ENCODE measurements at places on chromosomes 11 and 22.

DNA sequence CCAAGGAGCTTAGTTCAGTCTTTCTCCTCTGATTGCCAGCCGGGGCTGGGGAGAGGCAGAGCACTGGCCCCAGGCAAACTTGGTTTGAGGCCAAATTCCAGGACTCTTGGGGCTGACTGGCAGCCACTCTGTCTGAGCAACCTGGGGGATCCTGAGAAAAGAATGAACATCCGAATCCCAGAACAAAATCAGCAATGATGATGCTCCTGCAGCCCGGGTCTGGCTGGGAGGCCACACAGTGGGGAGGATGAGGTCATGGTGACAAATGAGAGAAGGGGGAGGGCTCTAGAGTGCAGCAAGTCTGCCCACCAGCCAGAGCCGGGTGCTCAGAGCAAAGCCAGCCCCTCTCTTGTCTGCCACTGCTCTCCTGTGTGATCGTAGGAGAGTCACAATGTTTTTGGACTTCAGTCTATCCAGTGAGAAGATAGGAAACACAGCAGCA, 71.8 kb upstream of the PAX6 start:
- H3K4me1 ChIP-seq = no peaks in the 10 kb centered on the region
- peaks cover 67% of the 10 kb centered on the region for H3K27me3 ChIP-seq
- no peaks in the 10 kb centered on the region for H3K36me3 ChIP-seq

DNA sequence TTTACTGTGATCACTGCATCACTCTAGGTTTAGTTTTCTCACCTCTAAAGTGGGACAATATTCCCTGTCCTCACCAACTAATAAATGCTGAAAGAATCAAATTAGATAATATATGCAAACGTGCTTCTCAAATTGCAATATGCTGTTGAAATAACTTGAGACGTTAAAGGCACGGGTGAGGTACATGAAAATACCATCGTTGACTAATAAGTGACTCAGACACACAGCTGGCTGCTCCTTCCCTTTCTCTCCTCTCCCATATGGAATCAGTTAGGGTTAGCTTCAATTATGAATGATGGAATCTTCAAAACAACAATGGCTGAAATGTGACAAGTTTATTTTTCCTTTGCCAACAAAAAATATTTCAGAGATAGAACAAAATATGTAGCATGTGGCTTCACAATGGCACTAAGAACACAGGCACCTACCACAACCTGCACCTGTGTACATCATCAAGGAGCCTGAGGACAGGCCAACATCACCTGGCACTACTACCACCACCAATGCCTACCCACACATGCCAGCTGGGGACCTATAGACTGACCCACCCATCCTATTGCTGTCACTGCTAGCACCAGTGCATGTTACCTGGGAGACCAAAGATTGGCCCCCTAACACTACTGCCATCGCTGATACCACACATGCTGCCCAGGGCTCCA, 13.7 kb downstream of the GDPD4 start:
- no peaks in the 10 kb centered on the region for H3K4me1 ChIP-seq
- no peak for DNase-seq
- no peak overlapping the region for H3K4me3 ChIP-seq
- H3K36me3 ChIP-seq = peaks cover 5% of the 10 kb centered on the region
- H3K27me3 ChIP-seq = peaks cover 55% of the 10 kb centered on the region

- DNase-seq = no peak
- no peak overlapping the region for H3K4me3 ChIP-seq
- no peak overlapping the region for H3K27ac ChIP-seq
- peaks cover 58% of the 10 kb centered on the region for H3K4me1 ChIP-seq
These were observed 10.5 kb downstream of the CLPB start for GRCh38 chr11:72423840-72424239.

GRCh38 chr11:2471048-2471803, 26.4 kb downstream of the KCNQ1 start:
- H3K27me3 ChIP-seq = no peaks in the 10 kb centered on the region
- H3K36me3 ChIP-seq = no peaks in the 10 kb centered on the region
- DNase-seq = no peak
- peaks cover 27% of the 10 kb centered on the region for H3K4me1 ChIP-seq
- no peak overlapping the region for H3K27ac ChIP-seq
- H3K4me3 ChIP-seq = no peak overlapping the region

DNA sequence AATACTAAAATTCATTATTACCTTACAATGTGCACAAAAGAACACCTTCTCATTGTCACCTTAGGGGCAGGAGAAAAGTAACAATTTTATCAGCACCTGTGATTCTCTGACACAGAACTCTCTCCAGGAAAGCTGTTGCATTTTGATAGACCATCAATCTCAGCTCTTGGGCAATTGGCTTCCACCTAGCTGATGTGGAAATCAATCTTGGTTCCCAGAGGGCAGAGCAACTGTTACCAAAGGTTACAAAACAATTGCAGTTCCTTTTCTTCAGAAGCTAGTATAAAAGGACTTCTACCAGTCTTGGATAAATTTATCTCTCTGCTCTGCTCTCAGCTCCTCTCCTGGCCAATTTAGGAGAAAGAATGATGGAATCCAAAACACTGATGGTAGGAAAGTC, 157.8 kb upstream of the DDI1 start:
- no peak overlapping the region for H3K27ac ChIP-seq
- no peak for DNase-seq
- H3K4me3 ChIP-seq = no peak overlapping the region
- H3K4me1 ChIP-seq = no peaks in the 10 kb centered on the region
- no peaks in the 10 kb centered on the region for H3K27me3 ChIP-seq
- no peaks in the 10 kb centered on the region for H3K36me3 ChIP-seq

GRCh38 chr22:26553056-26553752, 36.7 kb downstream of the TPST2 start:
- no peaks in the 10 kb centered on the region for H3K27me3 ChIP-seq
- H3K4me3 ChIP-seq = no peak overlapping the region
- peaks cover 12% of the 10 kb centered on the region for H3K4me1 ChIP-seq
- no peak for DNase-seq
- no peak overlapping the region for H3K27ac ChIP-seq

GRCh38 chr11:112511911-112512310, 251.3 kb upstream of the PLET1 start:
- peaks cover 31% of the 10 kb centered on the region for H3K27me3 ChIP-seq
- no peak for DNase-seq
- H3K36me3 ChIP-seq = no peaks in the 10 kb centered on the region
- H3K4me1 ChIP-seq = peaks cover 8% of the 10 kb centered on the region
- no peak overlapping the region for H3K27ac ChIP-seq

GRCh38 chr22:36086170-36086490, 57.5 kb upstream of the RBFOX2 start:
- H3K36me3 ChIP-seq = no peaks in the 10 kb centered on the region
- no peaks in the 10 kb centered on the region for H3K27me3 ChIP-seq
- H3K27ac ChIP-seq = no peak overlapping the region
- no peak for DNase-seq
- no peaks in the 10 kb centered on the region for H3K4me1 ChIP-seq

- H3K4me1 ChIP-seq = no peaks in the 10 kb centered on the region
- no peak for DNase-seq
- no peak within 1 kb of the TSS for H3K27ac ChIP-seq
- peaks cover 2% of the 10 kb centered on the region for H3K36me3 ChIP-seq
- H3K27me3 ChIP-seq = no peaks in the 10 kb centered on the region
- H3K4me3 ChIP-seq = no peak within 1 kb of the TSS
These were observed at the start of gene OR6A2 for GRCh38 chr11:6799402-6799801. Gene OR6A2 (minus strand): TSS chr11:6799689. CDS start chr11:6795708, 3,981 bp downstream.

GRCh38 chr11:35163209-35163608, 24.2 kb downstream of the CD44 start:
- peaks cover 92% of the 10 kb centered on the region for H3K4me1 ChIP-seq
- H3K4me3 ChIP-seq = peak overlapping the region; percentile 33
- no peak for DNase-seq
- peaks cover 3% of the 10 kb centered on the region for H3K36me3 ChIP-seq
- no peaks in the 10 kb centered on the region for H3K27me3 ChIP-seq

- H3K36me3 ChIP-seq = peaks cover 2% of the 10 kb centered on the region
- H3K27ac ChIP-seq = no peak overlapping the region
- no peaks in the 10 kb centered on the region for H3K4me1 ChIP-seq
- DNase-seq = no peak
- no peak overlapping the region for H3K4me3 ChIP-seq
These were observed 315.0 kb downstream of the JRKL start for GRCh38 chr11:96704847-96705246.

DNA sequence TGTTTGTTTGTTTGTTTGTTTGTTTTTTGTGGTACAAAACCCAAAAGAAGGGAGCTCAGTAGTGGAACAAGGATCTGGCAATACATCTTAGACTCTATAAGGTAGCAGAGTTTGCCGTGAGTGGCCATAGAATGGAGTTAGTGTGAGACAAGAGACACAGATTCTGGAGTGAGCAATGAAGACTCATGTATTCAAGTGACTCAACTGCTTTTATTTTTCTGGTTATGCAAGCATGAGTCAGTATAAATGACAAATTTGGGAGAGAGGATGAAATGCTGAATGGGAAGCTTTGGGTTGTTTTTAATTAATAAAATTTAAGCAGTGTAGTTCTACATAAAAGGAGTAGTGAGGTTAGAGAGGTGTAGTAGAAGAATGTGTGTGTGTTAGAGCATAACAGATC, 143.6 kb upstream of the ANO5 start:
- H3K27me3 ChIP-seq = no peaks in the 10 kb centered on the region
- H3K4me1 ChIP-seq = no peaks in the 10 kb centered on the region
- DNase-seq = no peak
- H3K4me3 ChIP-seq = no peak overlapping the region

DNA sequence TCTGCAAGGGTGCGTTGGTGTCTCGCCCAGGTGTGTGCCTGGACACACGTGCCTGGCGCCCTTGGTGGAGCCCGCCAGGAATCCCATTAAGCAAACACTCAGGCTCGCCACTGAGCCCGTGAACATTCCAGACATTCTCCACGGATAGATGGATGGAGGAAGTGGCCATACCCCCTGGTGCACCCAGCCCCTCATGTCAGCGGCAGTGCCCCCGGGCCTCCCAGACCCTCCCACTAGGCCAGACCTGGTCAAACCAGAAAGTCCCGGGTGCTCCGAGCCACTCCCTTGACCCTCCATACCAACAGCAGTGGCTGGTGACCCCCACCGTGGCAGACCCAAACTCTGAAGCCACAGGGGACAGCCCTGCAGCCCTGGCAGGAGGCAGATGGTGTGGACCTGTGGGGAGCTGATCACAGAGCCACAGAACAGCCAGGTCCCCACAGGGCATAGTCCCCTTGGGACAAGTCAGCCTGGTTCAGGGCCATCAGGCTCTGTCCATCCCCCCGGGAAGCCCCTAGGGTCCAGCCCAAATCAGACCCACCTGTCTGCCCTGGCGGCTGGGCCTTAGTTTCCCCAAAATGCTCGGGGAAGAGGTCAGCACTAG, 1.9 kb downstream of the EPS8L2 start:
- H3K36me3 ChIP-seq = no peaks in the 10 kb centered on the region
- peaks cover 16% of the 10 kb centered on the region for H3K27me3 ChIP-seq
- H3K4me1 ChIP-seq = peaks cover 12% of the 10 kb centered on the region
- no peak for DNase-seq
- H3K4me3 ChIP-seq = no peak overlapping the region

DNA sequence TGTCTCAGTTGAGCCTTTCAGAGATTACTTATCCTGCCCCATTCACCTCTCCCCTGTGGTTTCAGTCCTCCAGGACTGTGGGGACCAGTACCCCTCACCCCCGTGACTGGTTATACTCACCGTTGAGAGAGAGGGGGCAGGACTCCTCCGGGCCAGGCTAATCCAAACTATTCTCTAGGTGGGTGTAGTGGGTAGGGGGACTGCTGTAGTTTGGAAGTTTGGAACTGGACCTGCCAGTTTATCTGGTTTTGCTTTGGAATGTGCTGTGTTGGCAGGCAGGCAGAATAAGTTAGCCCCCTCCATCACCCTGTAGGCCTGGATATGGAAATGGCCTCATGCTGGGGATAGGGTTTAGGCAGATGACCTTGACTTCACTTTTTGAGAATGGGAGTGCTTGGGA, 13.5 kb downstream of the TEAD1 start:
- peaks cover 69% of the 10 kb centered on the region for H3K27me3 ChIP-seq
- no peak for DNase-seq
- no peak overlapping the region for H3K27ac ChIP-seq
- H3K36me3 ChIP-seq = peaks cover 4% of the 10 kb centered on the region

DNA sequence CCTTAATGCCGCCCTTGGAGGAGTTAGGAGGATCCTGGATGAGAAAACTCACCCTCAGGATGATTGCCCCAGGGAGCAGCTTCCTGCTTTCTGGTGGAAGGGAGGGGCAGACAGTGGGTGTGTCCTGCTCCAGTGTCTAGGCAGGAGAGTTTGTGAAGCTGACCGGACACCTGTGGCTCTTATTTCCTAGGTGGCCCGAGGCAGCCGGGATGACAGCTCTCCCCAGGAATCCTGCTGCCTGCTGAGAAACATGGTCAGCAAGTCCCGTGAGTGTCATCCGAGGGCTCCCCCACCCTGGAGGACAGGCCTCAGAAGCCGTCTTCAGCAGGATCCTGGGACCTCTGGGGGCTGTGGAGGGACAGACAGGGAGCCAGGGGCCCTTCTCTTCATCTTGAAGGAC, 50.4 kb downstream of the ST3GAL4 start:
- peaks cover 8% of the 10 kb centered on the region for H3K36me3 ChIP-seq
- H3K4me1 ChIP-seq = peaks cover 8% of the 10 kb centered on the region
- no peak overlapping the region for H3K4me3 ChIP-seq
- H3K27me3 ChIP-seq = no peaks in the 10 kb centered on the region
- H3K27ac ChIP-seq = no peak overlapping the region

DNA sequence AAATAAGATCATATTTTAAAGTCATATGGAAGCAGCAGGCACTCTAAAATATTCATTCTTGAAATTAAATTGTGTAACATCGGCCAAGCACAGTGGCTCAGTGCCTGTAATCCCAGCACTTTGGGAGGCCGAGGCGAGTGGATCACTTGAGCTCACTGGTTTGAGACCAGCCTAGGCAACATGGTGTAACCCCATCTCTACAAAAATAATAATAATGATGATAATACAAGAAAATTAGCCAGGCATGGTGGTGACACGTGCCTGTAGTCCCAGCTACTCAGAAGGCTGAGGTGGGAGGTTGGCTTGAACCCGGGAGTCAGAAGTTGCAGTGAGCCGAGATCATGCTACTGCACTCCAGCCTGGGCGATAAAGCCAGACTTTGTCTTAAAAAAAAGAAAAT, 77.4 kb downstream of the TRIM29 start:
- no peaks in the 10 kb centered on the region for H3K4me1 ChIP-seq
- H3K36me3 ChIP-seq = no peaks in the 10 kb centered on the region
- H3K4me3 ChIP-seq = no peak overlapping the region
- DNase-seq = no peak
- peaks cover 63% of the 10 kb centered on the region for H3K27me3 ChIP-seq

- no peak overlapping the region for H3K4me3 ChIP-seq
- H3K27me3 ChIP-seq = peaks cover 9% of the 10 kb centered on the region
- no peaks in the 10 kb centered on the region for H3K36me3 ChIP-seq
- H3K27ac ChIP-seq = no peak overlapping the region
- H3K4me1 ChIP-seq = no peaks in the 10 kb centered on the region
These were observed 19.4 kb upstream of the VSTM5 start for GRCh38 chr11:93869830-93870229.

GRCh38 chr11:122399375-122399774, 256.1 kb upstream of the UBASH3B start:
- H3K4me1 ChIP-seq = no peaks in the 10 kb centered on the region
- DNase-seq = no peak
- H3K27ac ChIP-seq = no peak overlapping the region
- no peaks in the 10 kb centered on the region for H3K27me3 ChIP-seq
- H3K4me3 ChIP-seq = no peak overlapping the region

GRCh38 chr11:1478544-1478943, 8.0 kb downstream of the MOB2 start:
- no peak overlapping the region for H3K27ac ChIP-seq
- H3K4me3 ChIP-seq = no peak overlapping the region
- peaks cover 13% of the 10 kb centered on the region for H3K4me1 ChIP-seq
- peaks cover 14% of the 10 kb centered on the region for H3K36me3 ChIP-seq
- peak; percentile 7 for DNase-seq

- H3K27ac ChIP-seq = no peak overlapping the region
- H3K4me3 ChIP-seq = no peak overlapping the region
- H3K27me3 ChIP-seq = no peaks in the 10 kb centered on the region
These were observed 43.8 kb upstream of the KCNQ1OT1 start for GRCh38 chr11:2743427-2744110.
